ENCODE measurements at places on chromosomes 11 and 22. TPM values are rescaled to one million over a fixed set of nuclear protein-coding genes. Genes with fewer than 3 reads are reported as not detected.

- DNase-seq, result peak; percentile 74
Observed at GRCh38 chr22:49670456-49671330, 157.0 kb downstream of the BRD1 start.

DNA sequence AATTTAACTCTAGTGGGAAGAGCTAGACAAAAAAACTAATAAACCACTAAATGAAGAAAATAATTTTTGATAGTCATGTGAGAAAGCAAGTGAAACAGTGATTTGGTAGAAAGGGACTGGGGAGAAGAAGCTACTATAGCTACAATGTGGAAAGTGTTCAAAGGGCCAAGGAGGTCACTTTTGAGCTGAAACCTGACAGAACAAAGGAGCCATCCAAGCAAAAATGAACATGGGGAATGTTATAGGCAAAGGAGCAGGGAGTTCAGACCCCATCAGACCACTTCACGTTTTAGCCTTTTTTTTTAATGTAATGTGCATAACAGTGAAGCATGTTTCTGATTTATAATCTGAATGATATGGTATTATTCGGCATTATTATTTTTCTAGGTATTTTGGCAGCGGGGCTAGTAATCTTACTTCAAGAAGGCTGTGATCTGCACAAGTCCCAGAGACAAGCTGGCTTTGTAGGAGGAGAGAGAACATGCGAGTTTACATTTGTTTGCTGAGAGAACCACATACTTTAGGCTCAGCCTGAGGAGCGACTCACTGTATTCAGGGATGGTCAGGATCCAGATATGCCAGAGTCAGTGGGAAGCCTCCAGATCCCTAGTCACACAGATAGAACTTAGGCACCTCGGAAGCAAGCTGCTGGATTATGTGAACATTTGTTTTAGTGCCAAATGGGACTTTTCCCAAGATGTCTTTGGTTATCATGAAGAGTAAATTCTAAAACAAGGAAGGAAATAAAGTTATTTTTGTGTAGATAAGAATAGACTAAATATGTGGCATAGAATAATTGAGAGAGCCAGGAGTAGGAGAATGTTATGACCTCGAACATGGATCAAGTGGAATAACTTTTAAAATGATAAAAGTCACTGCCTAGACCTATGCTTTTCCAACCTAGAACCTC, 118.6 kb downstream of the TRIM44 start:
- no peak for DNase-seq

- DNase-seq, result no peak
Observed at GRCh38 chr11:10021563-10021962, 272.5 kb downstream of the SBF2 start.

DNA sequence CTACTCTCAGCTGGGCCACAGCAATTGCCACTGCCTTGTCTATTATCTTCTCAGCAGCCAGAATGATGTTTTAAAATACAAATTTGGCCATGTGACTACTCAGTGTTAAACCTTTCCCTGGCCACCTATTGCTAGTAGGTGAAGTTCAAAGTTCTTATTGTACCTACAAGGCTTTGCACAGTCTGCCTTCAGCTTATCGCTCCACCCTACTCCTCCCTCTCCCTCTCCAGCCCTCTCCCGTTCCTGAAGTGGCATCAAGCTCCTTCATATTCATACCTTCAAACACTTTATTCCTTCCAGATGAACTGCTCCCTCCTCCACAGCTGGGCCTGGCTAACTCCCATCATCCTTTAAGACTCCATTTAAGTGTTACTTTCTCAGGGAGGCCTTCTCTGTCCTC, 37.3 kb downstream of the OR10A6 start:
- no peak for DNase-seq

- DNase-seq, result no peak
Observed at GRCh38 chr11:96794152-96794551, 404.3 kb downstream of the JRKL start.

GRCh38 chr11:42890773-42891172, 421.0 kb upstream of the API5 start:
- DNase-seq, result peak; percentile 14

Gene RAG2
- 0.10 TPM for total RNA-seq

DNA sequence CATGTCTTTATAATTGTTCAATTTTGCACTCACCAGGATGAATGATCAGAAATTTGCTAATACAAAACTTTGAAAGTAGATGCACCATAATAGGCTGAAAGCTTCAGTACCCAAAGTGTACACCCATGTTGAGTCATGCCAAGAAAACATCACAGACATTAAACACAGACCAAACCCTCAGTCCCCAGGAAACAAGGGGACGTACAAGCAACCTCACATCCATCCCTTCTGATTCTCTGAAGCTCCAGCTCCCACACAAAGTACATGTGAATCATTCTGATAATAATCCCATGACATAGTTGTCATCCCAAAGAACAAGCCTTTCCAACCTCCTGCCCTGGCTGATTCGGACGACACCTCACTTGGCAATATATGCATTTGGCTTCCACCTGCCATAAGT, 183.8 kb downstream of the SNX19 start:
- DNase-seq, result no peak

DNA sequence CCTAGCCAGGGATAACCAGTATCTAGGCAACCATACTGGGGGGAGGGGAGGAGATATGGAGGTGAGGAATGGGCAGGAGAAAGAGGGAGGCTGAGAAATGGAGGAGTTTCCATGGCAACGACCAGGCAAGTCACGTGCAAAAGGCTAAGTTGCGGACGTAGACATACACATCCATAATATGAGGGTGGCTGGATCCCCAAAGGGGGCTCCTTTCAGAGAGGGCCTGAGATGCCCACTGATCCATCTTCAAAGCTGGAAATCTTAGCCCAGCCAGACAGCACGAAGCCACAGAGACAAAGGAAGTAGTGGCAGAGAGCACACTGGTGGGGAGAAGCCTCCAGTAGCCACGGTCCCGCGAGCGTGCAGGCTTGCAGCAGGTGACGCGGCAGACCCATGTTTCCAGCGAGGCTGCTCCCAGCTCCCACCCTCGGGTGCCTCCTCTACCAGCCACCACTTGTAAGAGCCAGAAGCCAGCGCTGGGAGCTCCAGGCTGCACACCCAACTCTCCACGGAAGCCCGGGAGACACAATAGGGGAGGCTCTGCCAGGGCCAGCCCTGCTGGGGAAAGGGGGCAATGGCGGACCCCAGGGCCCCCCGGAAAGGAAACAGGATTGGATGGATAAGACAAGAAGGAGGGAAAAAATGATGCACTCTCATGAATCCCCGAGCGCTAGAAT, 938 bp downstream of the FXYD6 start:
- no peak for DNase-seq

DNA sequence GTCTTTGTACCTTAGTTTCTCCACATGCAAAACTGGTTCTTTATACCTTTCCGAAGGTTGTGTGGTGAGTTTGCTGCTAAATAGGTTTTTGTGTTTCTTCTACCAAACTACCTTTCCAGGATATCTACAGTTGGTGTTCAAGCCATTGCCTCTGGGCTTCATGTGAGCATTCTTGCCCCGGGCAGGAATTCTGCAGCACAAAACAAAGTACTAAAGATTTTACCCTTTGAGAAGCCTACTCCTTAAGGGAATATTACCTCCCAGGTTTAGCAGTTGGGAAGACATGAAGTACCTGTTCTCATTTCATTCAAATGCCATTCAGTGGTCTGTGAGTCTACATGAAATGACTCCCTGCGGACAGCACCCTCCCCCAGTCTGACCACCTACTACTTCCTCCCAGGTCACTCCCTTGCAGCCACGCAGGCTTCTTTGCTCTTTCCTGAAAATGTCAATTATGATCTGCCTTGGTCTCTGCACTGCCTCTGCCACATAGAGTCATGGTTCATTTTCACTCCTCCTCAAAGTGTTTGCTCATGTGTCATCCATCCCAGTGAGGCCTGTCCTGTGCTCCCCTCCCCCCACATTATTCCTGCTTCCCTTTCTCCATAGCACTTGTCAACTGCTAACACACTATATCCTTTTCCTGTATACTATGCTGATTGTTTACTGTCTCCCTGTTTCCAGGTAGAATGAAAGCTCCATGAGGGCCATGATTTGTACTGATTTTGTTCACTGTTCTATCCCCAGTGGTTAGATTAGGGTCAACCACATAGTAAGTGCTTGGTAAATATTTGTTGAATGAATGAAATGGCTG, 36.9 kb downstream of the PACS1 start:
- DNase-seq, result no peak

DNA sequence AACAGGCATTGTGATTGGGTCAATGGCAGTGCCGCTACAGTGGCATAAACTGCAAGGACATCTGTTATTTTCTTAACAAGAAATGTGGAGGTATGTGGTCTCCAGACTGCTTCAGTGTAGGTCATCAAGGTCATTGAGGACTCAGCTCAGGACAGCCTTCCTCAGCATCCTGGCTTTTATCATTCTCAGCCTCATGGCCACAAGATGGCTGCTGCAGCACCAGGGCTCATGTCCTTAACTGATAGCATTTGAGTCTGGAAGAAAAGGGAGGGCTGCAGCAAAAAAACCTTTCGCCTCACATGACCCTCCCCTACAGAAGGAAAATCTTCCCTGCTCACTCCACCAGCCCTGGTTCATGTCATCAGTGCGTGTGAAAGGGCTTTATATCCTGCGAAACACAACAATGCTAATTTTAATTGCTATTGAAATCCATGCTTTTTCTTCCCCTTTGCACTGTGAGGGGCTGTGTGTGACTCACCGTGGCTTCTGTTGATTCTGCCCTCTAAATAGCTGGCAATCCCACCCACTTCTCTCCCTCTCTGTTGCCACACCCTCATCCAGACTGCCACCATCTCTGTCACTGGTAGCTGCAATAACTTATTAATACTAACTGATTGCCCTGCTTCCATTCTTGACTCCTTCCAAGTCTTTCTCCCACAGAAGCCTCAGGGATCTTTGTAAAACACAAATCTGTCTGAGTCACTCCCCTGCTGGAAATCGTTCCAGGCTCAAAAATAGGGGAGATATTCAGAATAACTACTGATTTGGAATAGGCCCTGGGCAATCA, 43.8 kb downstream of the CHRDL2 start:
- no peak for DNase-seq

Gene CHCHD10
- 10.9 TPM for total RNA-seq

DNA sequence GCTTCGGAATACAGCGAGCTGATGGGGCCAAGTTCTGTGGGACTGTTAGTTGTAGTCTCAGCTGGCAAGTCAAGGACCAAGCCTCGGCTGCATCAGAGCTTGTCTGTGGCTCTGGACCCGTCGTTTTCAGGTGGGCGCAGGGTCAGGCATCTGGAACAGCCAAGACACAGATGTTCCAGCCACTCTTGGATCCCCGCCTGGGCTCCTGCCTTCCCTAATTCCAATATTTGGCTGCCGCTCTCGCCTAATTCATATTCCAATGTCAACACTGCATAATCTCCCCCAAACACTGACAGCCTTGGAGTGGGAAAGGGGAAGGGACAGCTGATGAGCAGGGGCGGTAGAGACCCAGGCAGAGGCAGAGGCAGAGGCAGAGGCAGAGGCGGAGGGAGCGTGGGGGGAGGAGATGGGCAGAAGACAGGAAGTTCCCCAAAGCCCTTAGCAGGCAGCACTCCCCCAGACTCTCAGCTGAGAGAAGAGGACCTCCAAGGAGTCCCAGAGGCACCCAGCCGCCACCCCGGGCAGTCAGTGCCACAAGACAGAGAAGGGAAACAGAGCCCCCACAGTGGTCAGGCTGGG, 49.6 kb upstream of the SLC35C1 start:
- no peak for DNase-seq

- no peak for DNase-seq
Observed at GRCh38 chr11:79461666-79462645, 21.1 kb upstream of the TENM4 start.

DNA sequence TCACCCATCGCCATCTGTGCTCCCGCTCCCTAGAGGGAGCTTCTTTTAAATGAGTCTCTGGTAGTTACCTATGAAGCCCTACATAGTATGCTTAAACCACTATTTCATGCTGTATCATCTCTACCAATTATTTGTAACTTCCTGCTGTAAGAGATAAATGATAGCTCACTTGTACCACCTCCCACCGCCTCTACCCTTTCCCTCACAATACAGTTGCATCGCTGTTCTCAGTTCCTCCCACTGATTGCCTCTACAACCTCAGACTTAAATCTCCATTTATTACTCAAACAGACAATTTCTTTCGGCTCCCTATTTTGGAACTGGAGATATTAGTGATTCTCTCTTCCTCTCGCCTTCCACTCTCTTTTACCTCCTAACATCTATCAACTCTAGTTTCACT, 222.9 kb upstream of the ZC3H12C start:
- no peak for DNase-seq

DNA sequence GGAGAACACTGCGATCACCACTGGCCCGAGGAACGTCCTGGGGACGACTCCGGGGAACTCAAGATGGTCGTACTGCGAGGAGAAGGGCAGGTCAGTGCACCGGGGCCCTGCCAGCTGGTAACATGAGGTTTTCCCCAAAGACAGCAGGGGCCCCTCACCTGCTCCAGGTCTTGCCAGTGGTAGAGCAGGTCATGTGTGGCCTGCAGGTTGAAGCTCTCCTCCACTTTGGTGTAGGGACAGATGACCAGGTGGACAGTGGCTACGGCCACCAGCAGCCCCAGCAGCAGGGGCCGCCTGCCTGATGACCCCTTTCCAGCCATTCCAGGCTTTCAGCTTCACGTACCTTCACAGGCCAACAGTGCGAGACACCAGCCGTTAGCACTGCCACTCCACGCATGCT, 4.8 kb downstream of the ALG12 start:
- no peak for DNase-seq

- DNase-seq, result no peak
Observed at GRCh38 chr22:46827781-46828180, 65.3 kb downstream of the TBC1D22A start.

DNA sequence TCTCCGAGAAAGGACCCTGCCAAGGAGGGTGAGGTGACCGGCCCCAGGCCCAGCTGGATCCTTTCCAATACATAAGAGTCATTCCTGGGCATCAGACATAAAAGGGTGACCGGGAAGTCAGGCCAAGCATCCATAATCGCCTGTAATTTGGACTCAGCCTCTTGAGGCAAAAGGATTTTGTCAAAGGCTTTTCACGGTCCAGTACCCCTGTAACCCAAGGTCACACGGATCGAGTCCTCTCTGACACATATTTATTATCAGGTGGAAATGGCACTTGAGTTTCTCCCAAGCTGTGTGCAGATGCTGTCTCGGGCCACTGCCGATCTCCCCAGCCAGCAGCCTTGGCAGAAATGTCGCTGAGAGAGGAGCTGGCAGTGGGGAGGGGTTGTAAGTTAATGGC, 556.5 kb downstream of the MN1 start:
- no peak for DNase-seq

DNA sequence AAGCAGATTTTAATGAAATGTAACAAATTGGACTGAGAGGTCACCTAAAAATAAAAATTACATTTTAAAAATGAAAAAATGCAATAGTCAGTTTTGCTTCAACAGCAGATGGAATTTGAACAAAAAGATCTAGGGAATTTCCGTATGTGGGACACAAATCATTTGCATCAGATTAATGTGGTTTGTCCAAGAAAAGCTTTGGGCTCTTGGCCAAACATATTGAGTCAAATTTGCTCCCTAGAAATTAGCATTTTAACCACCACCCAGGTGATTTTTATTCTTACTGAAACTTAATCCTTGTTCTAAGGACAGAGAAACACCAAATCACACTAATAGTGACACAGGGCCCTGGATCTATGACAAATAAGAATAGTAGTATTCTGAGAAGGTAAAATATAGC, 1477.8 kb downstream of the FAM181B start:
- no peak for DNase-seq

Measured in SJCRH30 (cell line).